ENCODE measurements at places on chromosomes 2 and 18. TPM values are rescaled to one million over a fixed set of nuclear protein-coding genes. Genes with fewer than 3 reads are reported as not detected.

The LOXL3 gene
- polyA plus RNA-seq = 0.31 TPM

The SLC39A6 gene
- 4.6 TPM for polyA plus RNA-seq

The IL1RN gene
- 28.5 TPM for polyA plus RNA-seq

The TSPYL6 gene
- polyA plus RNA-seq = 0.04 TPM

The PPP1R1C gene
- 5.6 TPM for polyA plus RNA-seq

The IFIH1 gene
- polyA plus RNA-seq = 7.6 TPM

The PSD4 gene
- 16.4 TPM for polyA plus RNA-seq

The GPR35 gene
- 0.38 TPM for polyA plus RNA-seq

The SCN3A gene
- 0.05 TPM for polyA plus RNA-seq

The COLEC12 gene
- 0.22 TPM for polyA plus RNA-seq

The FARSB gene
- 8.7 TPM for polyA plus RNA-seq

The NEURL3 gene
- 0.97 TPM for polyA plus RNA-seq

The NT5DC4 gene
- not detected for polyA plus RNA-seq

The HJURP gene
- 1.9 TPM for polyA plus RNA-seq

The CFC1 gene
- polyA plus RNA-seq = not detected

The EHBP1 gene
- polyA plus RNA-seq = 28.5 TPM

The FIGN gene
- 7.8 TPM for polyA plus RNA-seq

The PLCL1 gene
- 0.08 TPM for polyA plus RNA-seq

The VWA3B gene
- 0.08 TPM for polyA plus RNA-seq

The SRD5A2 gene
- 2.3 TPM for polyA plus RNA-seq

The TRPM8 gene
- polyA plus RNA-seq = 19.8 TPM

The FEV gene
- not detected for polyA plus RNA-seq

The GKN2 gene
- polyA plus RNA-seq = not detected

The RRM2 gene
- polyA plus RNA-seq = 32.7 TPM

The RETREG2 gene
- 21.7 TPM for polyA plus RNA-seq

The ACTG2 gene
- polyA plus RNA-seq = 9.0 TPM

The LDLRAD4 gene
- 4.8 TPM for polyA plus RNA-seq

The STPG4 gene
- not detected for polyA plus RNA-seq

The SCG2 gene
- not detected for polyA plus RNA-seq

The CCDC148 gene
- polyA plus RNA-seq = 0.02 TPM

The EFEMP1 gene
- 11.5 TPM for polyA plus RNA-seq

The CLEC4F gene
- not detected for polyA plus RNA-seq

The IL36RN gene
- polyA plus RNA-seq = not detected

The IL18RAP gene
- 0.14 TPM for polyA plus RNA-seq

The LIPG gene
- 48.9 TPM for polyA plus RNA-seq

The SERPINB4 gene
- polyA plus RNA-seq = not detected

The OTOS gene
- polyA plus RNA-seq = not detected

The ZNF892 gene
- 0.17 TPM for polyA plus RNA-seq

The IL36A gene
- not detected for polyA plus RNA-seq

The TMEM214 gene
- polyA plus RNA-seq = 53.4 TPM

The MTIF2 gene
- 19.3 TPM for polyA plus RNA-seq

The ADAM23 gene
- polyA plus RNA-seq = 0.12 TPM

The MAL gene
- polyA plus RNA-seq = 0.51 TPM

The SLC23A3 gene
- 0.94 TPM for polyA plus RNA-seq

The REG3A gene
- 0.15 TPM for polyA plus RNA-seq
